Left ventricle myocardium superior (tissue), 1 donor: ENCODE measurements at places on chromosomes 4 and X. TPM values are rescaled to one million over a fixed set of nuclear protein-coding genes. Genes with fewer than 3 reads are reported as not detected.

- DNase-seq = no peak
Measured at GRCh38 chr4:145694929-145695328, 15.0 kb downstream of the C4orf51 start.

DNA sequence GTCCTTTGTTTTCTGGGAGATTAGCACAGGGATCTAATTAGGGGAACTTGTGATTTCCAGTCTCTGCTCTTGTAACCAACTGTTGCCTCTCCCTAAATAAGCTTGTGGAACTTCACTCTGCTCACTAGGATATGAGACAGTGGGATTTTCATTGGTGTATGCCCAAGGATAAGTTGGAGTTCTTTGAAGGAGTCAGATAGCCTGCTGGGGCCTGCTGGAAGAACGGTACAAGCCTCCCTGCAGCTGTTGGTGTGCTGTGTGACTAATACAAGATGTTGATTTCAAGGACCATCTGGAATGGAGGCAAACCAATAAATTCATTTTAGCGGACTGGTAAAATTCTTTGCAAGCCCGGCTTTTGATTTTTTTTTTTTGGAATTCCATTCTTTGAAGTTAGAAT lies 167.0 kb downstream of the AASDH start:
- no peak for DNase-seq

DNA sequence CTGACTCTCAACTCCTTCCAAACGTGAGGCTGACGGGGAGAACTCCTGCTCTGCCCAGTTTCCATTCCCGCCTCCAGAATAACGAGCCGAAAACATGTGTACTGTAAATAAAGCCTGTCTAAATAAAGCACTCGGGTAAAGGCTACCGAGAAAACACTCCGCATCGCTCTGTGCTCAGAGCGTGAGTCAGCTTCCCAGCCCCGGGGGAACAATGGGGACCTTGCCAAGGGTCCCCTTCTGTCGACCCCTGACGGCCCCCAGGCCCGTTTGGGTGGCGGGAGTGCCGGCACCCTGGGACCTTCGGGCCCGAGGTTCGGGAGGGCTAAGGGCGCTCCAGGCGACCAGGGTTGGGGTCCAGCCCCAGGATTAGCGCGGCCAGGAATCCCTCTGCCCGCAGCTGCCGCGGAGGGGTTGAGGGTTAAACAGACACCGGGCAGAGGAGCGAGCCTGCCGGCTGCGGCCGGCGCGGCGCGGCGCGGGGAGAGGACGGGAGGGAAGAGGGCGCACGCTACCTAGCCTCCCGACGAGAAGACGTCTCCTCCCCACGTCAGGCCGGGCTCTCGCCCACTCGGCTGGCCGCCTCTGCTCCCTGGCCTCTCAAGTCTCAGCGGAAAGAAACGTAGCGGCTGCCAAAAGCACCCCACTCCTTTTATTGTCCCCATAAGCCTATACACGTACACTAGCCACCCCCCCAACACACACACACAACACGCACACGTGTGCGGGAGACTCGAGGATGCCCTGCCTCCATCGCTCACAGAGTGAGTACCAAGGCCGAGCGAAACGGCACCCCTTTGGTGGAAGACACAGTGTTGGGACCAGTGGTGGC lies 85.5 kb downstream of the BCOR start:
- peak; percentile 48 for DNase-seq

GRCh38 chr4:8441499-8442091 lies 1.0 kb downstream of the TRMT44 start:
- DNase-seq = no peak

- no peak for DNase-seq
Measured at GRCh38 chrX:16696956-16697355, 15.5 kb downstream of the CTPS2 start.

DNA sequence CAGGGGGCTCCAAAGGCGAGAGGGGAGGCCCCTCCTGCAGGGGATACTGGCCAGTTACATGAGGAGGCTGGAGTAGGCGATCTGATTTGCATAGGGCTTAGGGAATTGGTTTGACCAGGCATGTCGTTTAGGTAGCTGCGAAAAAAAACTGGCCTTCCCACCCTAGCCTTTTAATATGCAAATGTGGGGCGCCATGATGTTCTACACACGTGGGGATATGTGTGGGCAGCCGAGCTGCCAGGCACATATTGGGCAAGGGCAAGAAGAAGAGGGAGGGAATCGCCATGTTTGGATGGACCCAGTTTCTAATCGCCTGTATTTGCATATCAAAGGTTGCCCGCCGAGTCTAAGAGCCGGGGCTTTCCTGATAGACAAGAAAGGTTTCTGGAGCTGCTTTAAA lies 121.3 kb downstream of the PRKX start:
- no peak for DNase-seq

DNA sequence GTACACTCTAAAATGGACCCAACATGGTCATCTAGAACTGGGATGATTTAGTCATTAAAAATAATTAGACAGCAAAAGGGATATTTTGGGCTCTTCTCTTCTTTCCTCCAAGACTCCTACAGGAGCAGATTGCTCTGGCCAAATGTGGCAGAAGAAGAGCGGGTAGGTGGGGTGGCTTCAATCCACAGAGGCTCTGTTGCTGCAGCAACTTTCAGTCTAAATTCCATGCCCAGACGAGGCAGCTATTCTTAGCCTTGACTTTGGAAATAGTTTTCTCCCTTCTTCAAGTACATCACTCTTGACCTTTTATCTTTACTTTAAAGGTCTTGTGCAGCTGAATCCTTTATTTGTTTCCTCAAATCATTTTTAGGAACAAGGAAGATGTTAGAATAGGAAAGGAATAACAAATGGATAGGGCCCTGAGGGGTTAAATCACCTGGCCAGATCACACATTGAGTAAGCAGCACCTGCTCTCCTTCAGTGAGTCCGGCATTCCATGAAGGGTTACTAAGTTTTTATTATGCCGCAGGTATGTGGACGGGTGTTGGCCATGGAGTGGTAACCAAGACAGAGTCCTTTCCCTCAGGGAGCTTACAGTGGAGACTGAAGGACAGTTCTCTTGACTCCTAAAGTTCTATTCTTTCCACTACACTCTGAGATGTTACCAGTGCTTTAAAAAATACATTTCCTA lies 19.3 kb upstream of the SORBS2 start:
- DNase-seq = no peak

DNA sequence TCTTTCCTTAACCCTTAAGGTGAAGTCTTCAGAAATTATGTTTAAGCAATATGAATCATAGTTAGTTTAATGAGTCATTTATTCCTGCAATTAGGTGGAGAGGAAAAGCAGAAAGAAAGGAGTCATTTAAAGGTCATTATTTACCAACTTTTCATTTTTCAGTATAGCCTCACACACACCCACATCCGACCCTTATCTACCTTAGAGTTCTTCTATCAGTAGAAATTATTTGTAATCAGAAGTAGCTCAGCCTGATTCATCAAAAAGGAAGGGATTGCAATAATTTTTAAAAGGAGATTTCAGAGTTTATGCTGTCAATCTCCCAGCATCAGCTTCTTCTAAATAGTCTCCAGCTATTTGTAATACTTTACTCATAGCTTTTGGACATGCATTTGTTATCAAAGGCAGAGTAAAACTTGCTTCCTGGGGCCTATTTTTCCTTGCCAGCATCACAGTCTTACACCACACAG lies 5.9 kb downstream of the ANXA10 start:
- no peak for DNase-seq

DNA sequence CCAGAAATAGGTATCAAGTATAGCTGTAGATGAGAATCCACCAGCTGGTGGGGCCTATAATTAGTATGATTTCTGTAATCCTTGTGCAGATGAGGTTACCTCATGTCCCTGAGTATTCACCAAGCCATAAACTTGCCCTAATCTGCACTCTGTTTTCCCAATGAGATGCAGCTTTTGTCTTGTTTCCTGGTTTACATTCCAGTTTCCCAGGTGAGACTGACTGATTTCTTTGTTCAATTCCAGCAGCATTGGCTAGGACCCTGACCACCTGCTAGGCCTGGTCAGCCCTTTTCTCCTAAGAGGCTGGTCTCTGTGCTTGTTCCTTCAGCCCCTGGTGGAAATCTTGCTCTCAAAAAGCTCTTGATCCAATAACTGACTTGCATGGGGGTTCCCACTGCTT lies 44.6 kb downstream of the GABRB1 start:
- no peak for DNase-seq

DNA sequence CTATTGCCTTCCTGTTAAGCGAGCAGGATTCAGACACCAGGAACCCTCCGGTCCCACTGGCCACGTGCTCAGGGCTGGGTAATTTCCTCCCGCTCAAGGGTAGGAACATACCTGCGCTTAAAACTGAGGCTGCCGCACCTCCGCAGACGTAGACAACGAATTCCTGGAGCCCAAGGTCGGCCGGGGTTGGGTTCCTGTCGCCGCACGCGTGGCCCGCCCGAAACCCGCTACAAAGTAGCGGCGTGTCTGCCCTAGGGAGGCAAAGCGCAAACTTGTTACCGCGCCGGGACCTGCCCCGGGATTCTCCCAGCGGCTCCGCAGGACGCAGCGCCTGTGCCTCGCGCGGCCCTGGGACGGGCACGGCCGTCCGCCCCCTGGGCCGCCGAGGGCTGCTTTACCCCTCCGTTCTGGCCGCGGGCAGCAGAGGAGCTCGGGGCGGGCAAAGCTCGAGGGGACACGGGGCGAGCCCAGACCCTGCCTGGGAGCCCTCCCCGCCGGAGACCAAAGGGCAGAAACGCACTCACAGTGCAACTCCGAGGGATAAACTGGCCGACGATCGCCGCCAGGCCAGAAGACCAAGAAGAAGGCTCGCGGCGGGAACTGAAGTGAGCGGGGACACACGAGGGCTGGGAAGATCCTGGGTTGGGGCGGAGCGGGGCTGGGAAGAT lies at the start of gene ERVMER34-1:
TSS of gene ERVMER34-1 (minus strand) at position 607 of the 668 bp plus-strand sequence. CDS start 5,905 bp downstream, outside the sequence.
- DNase-seq = peak; percentile 42

- no peak for DNase-seq
Measured at GRCh38 chr4:80831383-80832361, 198.8 kb upstream of the BMP3 start.

- DNase-seq = no peak
Measured at GRCh38 chr4:159677521-159677920, 574.6 kb downstream of the RAPGEF2 start.

DNA sequence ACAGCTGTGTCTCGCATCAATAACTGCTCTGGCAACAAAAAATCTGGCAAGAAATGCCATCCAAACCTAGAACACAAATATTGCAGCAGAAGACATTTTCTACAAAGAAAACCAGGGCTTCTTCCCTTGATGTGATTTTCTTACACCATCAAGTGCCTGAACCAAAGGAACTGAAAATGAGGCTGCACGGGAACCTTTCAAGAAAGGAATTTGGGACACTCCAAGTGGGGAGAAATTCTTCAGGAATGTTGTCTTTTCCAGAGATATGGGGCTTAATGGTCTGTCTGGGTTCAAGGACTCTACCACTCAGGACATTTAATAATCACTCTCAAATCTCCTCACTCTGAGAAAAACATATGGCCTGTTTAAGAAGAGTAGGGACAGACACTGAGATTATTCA lies 57.6 kb downstream of the PRDM5 start:
- DNase-seq = no peak

GRCh38 chr4:122746485-122746965 lies 14.0 kb downstream of the BBS12 start:
- DNase-seq = no peak

- DNase-seq = no peak
Measured at GRCh38 chrX:56826020-56826419, 97.0 kb downstream of the NBDY start.

- no peak for DNase-seq
Measured at GRCh38 chrX:103155201-103155600, 59.7 kb upstream of the BEX4 start.

DNA sequence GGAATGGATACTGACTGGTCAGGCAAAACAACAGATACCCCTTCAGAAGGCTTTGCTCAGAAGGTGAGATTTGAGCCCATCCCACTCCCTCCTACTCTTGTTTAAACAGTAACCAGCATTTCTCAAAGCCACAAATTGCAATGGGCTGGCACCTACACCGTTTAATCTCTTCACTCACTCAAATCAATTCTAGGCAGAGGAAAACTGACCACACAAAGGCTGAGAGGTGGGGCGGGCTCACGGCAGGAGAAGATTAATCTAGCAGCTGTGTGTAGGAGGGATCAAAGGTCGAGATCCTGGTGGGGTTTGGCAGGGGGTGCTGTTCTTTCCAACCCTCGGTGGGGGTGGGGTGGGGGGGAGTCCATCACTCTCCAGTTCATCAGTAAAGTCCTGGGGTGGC lies 622.4 kb downstream of the BCOR start:
- DNase-seq = no peak

DNA sequence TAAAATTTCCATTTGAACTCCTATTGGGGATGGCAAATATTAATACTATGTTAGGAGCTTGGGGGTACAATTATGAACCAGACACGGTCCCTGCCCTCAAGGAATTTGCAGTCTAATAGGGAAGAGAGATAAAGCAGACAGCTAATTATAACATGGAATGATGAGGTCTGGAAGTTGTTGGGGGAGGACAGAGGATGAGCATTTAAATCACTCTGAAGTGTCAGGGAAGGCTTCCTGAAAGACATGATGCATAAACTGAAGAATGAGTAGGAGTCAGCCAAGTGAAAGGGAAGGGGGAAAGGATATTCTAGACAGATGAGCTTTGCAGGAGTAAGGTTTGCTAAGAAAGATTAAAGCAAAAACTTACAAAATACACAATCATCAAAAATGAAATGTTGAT lies 15.9 kb downstream of the PLAC1 start:
- no peak for DNase-seq

DNA sequence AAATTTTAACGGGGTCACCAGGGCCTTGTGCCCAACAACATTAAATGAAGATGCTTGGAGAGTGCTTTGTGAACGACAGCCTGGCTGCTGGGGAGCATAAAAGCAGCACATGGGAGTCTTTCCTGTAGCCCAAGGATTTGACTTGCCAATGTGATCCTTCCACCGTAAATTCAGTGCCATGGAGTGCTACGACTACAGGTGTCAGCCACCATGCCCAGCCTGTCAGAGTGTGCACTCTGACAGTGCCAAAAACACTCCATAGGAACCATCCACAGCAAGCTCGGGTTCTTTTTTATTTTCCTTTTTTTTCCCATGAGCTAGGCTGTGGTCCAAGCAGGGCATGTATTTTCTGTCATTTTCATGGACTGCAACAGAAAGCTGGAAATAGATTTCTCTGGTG lies 156.9 kb downstream of the NLGN4X start:
- DNase-seq = no peak

GRCh38 chr4:184446132-184446658 lies 28.2 kb downstream of the IRF2 start:
- no peak for DNase-seq

GRCh38 chrX:2596045-2596444 lies 95.0 kb upstream of the CD99 start:
- no peak for DNase-seq

GRCh38 chr4:7959078-7959477 lies 19.4 kb upstream of the AFAP1 start:
- no peak for DNase-seq

- DNase-seq = peak; percentile 73
Measured at GRCh38 chrX:115449742-115450141, 111.2 kb upstream of the PLS3 start.

The GAGE1 gene
- total RNA-seq = not detected

The SULT1B1 gene
- 0.57 TPM for total RNA-seq

The SLC34A2 gene
- total RNA-seq = 0.07 TPM

The PPEF1 gene
- 0.25 TPM for total RNA-seq

The MUC7 gene
- not detected for total RNA-seq

The FOXO4 gene
- total RNA-seq = 56.3 TPM

The ADH5 gene
- 202 TPM for total RNA-seq

The SSX2B gene
- not detected for total RNA-seq

The CHRNA9 gene
- not detected for total RNA-seq

The SSX2 gene
- total RNA-seq = not detected
